NCI-H446 (cell line): ENCODE measurements at places on chromosomes 3 and 15.

DNA sequence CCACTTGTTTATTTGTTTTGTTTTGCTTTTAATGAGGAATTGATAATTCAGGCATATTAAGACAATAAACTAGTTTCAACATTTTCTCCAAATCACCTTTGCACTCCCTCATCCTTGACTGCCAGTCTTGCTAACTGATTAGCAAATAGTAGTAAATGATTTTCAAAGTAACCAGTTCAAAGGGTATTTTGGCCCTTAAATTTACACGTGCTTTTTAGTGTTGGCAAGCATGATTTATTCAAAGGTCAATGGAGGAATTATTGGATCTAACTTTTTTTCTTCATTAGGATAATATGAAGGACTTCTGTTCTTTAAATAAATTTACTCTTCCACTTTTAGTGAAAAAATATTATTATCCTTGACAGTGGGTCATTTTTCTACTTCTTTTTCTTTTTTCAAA, 53.8 kb downstream of the BCHE start:
- DNase-seq: no peak

- no peak for DNase-seq
Observed at GRCh38 chr15:29055876-29056275, 170.1 kb downstream of the APBA2 start.

DNA sequence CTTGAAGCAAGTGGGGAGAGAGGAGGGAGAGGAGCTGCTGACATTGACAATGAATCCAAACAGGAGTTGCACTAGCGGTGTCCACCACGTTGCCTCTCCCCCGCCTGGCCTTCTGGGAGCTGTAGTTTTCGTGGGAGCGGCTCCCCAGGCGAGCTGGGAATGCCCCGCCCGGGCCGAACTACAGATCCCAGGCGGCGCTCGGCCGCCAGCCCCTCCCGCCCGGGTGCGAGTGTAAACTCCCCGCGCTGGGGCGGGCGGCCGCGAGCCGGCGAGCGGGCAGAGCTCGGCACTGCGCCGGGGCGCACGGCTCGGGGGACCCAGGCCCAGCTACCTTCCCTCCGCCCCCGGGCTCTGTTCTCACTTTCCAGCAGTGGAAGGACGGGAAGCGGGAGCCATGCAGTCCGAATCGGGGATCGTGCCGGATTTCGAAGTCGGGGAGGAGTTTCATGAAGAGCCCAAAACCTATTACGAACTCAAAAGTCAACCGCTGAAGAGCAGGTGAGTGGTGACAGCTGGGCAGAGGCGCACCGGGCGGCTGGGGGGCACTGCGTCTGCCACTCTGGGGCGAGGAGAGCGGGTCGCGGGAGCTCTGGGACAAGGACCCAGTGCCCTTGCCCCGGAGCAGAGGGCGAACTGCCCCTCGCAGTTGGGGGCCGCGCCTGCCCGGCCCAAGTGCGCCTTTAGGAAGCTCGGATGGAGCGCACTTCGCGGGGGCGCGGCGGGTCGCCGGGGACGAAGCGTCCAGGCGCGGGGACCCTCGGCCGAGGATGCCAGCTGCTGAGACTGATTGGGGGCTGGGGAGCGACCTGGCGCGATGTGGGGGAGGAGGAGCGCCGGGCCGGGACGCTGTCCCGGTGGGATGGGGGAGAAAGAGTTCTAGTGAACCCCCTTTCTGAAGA, at the start of gene MITF:
Gene MITF, plus strand, starts transcription at position 261 of the 899 bp plus-strand sequence. Its CDS starts 134 bp downstream, at position 395.
- peak; percentile 53 for DNase-seq

DNA sequence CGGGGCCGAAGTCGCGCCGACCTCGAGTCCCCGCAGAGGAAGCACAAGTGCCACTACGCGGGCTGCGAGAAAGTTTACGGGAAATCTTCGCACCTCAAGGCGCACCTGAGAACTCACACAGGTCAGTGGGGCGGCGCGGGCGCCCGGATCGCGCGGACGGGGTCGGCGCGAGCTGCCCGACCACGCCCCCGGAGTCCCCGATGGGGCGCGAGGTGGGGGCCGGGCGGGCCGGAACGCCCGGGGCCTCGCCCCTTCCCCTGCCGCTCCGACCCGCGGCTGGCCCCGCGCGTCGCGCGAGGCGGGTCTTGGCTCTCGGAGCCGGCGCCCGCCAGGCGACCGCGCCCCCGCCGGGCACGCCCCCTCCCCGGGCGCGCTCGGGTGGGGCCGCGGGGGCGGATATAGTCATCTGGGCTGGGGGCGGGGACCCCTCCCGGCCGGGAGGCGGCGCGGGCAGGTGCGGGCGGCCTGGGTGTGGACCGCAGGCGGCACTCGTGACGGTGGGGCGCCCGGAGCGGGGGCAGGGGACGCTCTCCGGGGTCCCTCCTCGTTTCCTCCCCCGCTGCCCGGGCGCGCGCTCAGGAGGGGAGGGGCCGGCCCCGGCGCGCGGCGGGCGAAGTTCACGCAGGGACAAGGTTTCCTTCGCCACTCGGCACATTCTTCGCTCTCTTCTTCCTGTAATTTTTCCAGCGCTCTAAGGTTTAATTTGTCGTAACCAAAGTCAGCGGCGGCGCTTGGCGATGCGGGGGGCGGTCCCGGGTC, 1.2 kb downstream of the KLF13 start:
- DNase-seq: peak; percentile 13

GRCh38 chr3:173354124-173354523, 43.4 kb upstream of the NLGN1 start:
- DNase-seq: no peak

DNA sequence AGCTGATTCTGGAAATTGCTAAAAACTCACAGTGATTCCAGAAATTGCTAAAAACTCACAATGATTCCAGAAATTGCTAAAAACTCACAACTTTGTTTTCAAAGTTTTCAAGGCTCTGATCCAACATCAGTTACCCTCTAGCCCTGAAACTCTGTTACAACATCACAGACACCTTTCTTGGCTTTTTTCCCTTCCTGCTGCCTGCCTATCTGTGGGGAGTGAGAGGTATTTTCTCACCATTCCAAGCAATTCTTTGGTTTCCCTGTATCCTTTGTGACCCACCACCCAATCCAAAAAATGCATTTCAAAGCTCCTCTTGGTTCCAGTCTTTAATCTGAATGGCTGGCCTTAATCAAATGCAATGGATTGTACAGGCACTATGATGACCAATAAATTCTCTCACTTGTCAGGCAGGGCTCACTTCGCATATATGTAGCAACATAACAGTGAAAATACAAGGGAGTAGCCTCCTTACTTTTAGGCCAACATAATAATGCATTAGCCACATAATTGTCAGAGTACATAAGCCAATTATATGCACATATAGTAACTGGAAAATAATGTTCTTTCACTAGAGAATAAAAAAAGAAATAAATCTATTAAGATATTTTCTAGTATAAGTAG, 1139.0 kb downstream of the ROBO2 start:
- DNase-seq: no peak

DNA sequence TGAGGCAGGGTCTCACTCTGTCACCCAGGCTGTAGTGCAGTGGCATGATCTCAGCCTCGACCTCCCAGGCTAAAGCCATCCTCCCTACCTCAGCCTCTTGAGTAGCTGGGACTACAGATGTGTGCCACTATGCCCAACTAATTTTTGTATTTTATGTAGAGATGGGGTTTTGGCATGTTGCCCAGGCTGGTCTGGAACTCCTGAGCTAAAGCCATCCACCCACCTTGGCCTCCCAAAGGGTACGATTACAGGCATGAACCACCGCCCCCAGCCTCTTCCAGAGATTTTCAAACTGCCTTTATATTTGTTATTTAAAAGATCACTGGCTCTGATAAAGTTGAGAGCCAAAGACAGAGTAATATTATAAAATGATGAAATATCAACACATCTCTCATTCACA, 37.3 kb downstream of the BSN start:
- no peak for DNase-seq

GRCh38 chr15:51696566-51696965, 15.3 kb downstream of the SCG3 start:
- no peak for DNase-seq

- no peak for DNase-seq
Observed at GRCh38 chr15:85785887-85786780, 8.6 kb downstream of the KLHL25 start.
